ENCODE measurements at places on chromosomes 7 and 10.
A peak's percentile ranks its signal among the peaks of the same experiment; 100 is the strongest.

GRCh38 chr10:111725050-111725449, 458.5 kb downstream of the GPAM start:
- DNase-seq = no peak

DNA sequence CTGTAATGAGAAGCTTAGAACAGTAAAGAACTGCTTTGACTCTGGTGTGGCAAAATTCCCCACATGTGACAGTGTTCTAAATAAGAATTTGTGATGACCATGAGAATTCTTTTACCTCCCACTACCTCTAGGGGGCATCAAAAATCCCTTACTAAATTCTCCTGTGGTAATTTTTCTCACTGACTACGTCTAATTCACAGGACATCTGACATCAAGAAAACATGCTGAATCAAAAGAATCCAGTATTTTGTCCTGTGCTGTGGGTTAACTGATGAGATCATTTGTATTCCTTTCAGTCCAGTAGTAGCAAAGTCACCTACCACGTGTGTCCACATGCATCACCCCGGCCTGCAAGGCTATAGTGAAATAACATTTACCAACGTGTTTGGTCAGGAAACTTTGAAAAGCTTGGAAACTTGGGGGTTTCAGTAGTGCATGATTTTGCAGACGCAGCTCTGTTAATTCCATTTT, 103.8 kb downstream of the ATE1 start:
- DNase-seq = peak; percentile 25

- no peak for DNase-seq
Measured at GRCh38 chr7:80216996-80217842, 82.6 kb downstream of the GNAI1 start.

DNA sequence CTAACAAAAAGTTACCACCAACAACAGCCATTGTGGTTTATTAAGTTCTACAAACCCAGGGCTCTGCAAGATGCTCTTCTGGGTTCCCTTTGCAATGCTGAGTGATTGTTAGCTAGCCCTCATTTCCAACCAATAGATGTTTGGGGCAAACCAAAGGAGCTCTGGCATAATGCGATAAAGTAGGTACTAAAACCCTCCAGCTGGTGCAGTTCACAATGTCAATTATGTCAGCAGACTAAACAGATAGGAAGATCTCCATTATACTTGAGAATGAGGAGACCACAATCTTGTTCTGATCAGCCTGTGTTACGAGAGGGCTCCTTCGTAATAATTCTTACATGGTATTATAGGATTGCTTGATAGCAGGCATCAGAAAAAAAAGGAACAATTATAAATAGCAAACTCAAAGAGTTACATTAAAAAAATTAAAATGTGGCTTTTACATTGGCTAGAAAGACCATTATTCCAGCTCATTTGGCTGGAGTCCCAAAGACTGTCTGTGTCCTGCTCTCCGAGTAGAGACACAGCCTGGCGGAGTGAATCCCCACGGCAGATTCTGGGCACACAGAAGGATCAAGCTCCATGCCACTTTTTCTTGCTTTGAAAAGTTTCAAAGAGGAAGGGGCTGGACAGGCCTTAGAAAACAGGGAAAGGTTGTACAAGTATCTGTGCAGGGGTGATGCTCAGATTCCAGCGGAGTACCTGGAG, 93.8 kb downstream of the ZRANB1 start:
- DNase-seq = no peak

- no peak for DNase-seq
Measured at GRCh38 chr10:69279110-69279509, 814 bp downstream of the HK1 start.

DNA sequence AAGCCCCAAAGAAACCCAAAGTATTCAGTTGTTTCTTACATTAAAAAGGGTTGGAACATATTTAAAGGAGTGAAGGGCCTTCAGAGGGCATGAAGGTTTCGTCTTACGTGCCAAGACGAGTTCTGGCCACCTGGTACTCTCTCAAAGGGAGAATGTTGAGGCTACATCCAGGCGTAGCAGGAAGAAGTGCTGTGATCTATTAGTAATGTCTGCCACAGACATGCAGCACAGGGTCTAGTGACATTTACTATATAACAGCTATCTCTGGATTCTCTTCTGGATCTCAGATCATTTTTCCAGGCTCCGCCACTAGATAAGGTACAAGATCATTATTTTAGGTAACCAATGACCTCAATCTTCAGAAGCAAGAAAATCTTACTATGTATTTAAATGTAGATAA, 76.5 kb upstream of the ARID5B start:
- DNase-seq = no peak
